ENCODE measurements at places on chromosomes 3 and 15.
A peak's percentile ranks its signal among the peaks of the same experiment; 100 is the strongest.

DNA sequence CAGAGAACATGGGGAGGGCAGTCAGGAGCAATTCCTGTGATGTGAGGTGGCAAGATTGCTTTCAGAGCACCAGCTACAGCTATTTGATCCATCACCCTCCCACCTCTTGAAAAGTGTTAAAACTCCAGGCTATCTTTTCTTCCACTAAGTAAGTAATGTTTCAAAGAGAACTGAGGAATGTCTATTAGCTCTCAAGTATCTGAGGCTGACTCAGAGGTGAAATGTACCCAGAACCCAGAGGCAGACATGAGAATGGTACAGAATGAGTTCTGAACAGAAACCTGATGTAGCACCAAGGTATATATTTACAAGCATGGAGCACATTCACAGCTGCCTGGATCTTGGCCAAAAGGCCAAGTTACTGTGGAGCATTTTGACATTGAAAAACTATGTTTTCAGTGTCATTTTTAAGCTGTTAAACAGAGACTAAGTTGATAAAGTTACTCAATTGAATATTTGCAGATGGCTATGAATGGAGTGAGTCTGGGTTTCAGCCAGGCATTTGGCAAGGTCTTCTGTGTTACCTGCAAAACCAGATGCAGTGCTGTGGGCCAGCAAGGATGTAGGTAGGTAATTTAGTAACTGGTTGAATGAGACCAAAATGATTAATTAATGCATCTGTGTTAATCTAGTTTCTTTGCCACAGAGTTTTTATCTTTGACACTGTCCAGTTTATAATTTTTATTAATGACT lies 227.7 kb upstream of the CD96 start:
- no peak for DNase-seq

GRCh38 chr3:134707908-134708597 lies 57.2 kb upstream of the KY start:
- no peak for DNase-seq

DNA sequence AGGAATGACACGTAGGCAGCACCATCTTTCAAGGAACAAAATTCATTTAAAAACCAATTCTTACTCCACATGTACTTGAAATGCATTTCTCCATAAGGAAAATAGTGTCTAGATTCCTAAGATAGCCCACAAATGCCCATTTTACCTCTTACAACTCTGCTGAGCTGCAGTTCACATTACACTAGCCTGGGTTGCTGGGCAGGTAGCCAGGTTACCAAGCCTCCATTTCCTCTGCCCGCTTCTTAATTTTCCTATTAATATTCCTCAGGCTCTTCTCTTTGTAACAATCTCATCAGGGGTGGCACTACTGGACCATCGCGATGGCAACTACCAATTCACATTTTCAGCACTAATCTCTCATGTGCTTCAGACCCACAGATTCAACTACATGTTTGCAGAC lies 10.8 kb downstream of the ATP13A3 start:
- no peak for DNase-seq

DNA sequence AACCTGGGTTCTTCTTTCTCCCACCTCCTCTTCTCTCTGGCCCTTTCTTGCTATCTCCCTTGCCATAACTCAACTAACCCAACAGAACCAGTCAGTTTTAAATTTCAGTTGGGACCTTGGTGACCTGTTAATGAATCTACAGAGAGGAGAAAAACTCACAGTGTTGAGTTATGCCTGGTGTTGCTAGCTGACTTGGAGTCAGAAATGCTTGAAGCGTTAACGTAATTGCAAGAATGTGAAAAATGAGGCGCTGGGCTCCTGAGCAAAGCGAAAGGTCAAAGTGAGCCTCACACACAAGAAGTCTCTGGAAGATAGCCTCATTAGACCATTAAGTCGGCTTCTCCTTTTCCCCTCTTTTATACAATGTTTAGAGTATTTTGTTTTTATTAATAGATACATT lies 18.4 kb downstream of the MEIS2 start:
- DNase-seq = no peak

DNA sequence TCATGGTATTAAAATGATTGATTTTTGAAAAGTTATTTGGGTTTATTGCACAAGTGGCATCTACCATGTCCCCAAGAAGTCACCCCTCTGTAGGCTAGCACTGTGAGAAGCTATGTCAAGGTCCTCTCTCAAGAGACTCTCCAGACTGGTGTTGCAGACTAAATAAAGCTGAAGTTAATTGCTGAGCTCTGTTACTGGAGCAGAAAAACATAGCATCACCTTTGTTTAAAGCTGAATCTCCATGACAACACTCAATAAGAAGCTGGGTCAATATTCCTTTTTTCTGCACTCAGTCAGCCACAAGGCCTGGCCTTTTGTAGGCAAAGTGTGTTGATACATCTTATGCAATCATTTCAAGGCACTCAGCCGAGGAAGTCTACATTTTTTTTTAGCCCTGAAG lies 806.6 kb upstream of the LMCD1 start:
- no peak for DNase-seq

DNA sequence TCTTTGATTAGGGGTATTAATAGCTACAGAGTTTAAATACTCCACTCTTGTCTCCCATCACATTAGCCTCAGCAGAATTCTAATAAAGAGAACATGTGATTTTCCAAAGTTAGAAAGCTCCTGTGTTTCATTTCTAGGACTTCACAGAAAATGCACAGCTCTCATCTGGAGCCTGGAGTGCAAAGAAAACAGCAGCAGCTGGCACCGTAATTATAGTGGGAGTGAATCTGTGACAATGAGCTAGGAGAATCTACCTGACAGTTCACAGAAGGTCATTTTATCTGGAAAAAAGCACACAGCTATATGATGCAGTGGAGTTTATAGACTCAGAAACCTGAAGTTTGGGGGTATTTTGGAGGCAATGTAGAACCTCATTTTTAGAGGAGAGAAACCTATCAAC lies 5.4 kb upstream of the TRIM59 start:
- no peak for DNase-seq

DNA sequence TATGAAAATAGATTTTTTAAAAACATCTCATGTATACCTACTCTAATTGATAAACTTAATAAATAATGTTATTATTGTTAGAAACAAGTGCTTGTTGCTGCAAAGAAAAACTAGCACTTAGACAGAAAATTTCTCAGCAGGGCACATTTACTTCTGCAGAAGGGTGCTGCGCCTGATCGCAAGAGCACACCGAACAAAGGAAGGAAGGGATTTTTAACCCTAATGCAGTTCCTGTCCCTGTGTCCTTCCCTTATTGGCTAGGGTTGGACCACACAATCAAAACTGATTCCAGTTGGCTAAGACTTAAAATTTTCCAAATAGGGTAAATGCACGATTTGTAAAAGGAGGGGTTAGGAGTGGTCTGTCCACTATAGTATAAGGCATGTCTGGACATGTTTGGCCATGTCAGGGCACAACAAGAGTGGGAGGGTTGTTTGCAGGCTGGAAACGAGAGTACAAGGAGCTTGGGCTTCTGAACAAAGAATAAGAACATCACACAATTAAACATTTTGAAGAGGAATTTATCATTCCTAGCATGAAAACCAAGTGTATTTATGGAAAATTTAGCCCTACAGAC lies 4.7 kb downstream of the DTWD1 start:
- no peak for DNase-seq

GRCh38 chr3:34111361-34111760 lies 312.9 kb downstream of the PDCD6IP start:
- DNase-seq = no peak

DNA sequence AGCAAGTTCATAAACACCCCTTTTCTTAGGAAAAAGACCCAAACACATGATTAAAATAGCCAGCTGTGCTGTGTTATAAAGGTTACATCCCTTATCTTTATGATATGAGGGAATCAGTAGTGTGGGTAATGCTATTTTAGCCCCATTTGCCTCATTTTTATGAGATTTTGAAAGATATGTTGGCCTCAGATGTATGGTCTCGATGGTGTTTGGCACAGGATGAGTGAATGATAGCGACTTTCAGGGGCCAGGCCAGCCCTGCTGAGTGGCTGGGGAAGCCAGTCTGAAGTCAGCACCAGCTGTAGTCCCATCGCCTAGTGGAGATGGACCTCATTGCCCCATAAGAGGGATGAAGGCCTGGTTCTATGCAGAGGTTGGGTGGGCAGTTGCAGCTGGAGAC lies 105.0 kb upstream of the HACD2 start:
- DNase-seq = no peak

- no peak for DNase-seq
Measured at GRCh38 chr3:30893678-30894325, 659 bp downstream of the GADL1 start.

DNA sequence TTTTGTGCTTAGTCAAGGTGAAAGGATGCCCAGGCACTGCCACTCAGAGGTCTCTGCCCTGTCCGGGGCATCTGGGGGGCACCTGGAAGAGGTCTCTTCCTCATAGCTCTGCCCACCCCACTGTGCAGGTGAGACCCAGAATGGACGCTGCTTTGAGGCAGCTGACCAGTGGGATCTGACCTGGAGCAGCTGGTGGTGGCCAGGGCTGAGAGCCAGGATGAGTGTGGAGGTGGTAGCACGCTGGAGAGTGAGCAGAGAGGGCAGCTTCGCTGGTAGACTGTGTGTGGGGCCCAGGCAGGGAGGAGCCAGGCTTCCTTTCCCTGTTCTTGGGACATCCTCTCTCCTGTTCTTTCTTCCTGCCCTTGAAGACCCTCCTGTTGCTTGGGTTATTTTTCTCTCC lies 32.2 kb upstream of the PLA2G4E start:
- no peak for DNase-seq

- DNase-seq = peak; percentile 55
Measured at GRCh38 chr3:156787926-156788663, 38.1 kb upstream of the LEKR1 start.

DNA sequence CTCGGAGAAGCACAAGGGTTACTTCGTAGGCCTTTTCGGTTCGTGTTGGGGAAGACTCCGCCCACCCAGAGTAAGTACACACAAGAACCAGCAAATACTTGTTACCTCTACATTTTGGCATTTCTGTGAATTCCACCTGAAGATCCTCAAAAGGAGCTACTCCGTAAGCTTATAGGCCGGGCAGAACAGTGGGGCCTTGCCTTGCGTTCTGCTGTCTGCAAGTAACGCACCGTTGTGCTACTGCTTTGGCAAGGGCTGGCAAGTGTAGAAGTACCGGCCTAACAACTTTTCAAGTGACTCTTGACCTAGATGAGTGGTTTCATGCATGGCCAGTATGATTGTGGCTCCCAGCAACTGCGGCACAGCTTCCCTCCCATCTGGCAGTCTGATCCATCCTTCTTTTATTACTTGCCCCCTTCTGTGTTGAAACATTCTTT lies 6.4 kb upstream of the DNAAF4 start:
- DNase-seq = no peak

DNA sequence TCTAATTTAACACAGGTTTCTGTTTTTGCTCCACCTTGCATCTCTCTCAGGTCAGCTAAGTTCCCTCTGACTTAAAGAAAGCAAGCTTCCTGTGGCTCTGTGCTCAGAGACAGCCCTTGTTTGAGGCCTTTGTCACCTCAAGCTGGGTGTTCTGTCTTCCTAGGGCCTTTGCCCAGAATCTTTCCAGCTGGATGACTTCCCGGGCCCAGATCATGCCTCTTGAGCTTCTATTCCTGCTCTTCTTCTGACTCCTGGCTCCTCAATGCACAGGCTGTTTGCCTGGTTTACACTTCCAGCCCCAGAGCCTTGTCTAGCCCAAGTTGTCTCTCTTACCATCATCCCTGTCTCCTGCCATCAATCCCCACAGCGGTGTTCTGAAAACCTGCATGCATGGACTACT lies 300.6 kb downstream of the VPS13C start:
- no peak for DNase-seq

- no peak for DNase-seq
Measured at GRCh38 chr3:177158461-177158860, 38.8 kb downstream of the TBL1XR1 start.

Data from activated CD8-positive, alpha-beta T cell treated with anti-CD3 and anti-CD28 coated beads for 36 hours (primary cell).